ENCODE measurements at places on chromosomes 4 and X.

DNA sequence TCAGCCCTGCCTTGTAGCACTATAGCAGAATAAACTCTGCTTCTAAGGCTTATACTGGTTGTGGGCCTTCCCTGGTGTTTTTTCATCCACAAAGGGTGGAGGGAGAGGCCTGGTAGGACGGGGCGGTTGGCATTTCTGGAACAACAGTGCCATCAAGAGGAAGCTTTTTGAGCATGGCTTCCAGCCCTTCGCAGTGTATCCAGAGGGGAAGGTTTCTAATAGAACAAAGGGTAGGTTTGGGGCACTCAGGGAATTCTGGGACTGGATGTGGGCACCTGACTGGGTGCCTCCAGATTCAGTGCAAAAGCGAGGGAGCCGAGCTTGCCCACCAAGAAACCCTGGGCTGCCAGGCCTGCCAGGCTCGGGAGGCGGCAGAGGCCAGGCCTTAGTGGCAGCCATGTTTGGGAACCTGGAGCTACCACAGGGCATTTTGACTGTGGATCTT lies 229.6 kb upstream of the AGTR2 start:
- DNase-seq = no peak

DNA sequence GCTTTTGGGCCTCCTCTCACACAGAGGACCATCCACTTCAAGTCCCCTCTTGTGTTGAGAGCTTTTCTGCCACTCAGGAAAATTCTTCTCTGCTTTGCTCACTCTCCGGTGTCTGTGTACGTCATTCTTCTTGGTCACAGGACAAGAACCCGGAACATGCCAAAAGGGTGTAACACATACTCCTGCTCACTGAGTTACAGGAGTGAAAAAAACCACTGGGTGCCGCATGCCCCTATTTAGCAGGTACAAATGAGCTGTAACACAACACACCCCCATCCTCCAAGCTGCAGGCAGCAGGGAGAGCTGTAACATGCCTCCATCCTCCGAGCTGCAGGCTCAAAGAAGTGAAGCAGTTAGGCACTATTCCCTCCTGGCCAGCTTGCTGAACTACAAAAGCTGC lies 13.0 kb upstream of the CXCL2 start:
- DNase-seq = no peak

- no peak for DNase-seq
These were observed 6.2 kb downstream of the JADE3 start for GRCh38 chrX:46918434-46918833.

DNA sequence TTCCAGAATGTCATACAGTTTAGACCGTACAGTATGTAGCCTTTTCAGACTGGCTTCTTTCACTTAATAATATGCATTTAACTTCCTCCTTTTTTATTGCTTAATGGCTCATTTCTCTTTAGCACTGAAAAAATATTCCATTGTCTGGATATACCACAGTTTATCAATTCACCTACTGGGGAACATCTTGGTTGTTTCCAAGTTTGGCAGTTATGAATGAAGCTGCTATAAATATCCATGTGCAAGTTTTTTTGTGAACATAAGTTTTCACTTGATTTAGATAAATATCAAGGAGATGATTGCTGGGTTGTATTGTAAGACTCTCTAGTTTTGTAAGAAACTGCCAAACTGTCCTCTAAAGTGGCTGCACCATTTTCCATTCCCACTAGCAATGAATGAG lies 375.5 kb downstream of the PCDH18 start:
- no peak for DNase-seq

GRCh38 chr4:174591243-174592021 lies 69.1 kb upstream of the HPGD start:
- no peak for DNase-seq

DNA sequence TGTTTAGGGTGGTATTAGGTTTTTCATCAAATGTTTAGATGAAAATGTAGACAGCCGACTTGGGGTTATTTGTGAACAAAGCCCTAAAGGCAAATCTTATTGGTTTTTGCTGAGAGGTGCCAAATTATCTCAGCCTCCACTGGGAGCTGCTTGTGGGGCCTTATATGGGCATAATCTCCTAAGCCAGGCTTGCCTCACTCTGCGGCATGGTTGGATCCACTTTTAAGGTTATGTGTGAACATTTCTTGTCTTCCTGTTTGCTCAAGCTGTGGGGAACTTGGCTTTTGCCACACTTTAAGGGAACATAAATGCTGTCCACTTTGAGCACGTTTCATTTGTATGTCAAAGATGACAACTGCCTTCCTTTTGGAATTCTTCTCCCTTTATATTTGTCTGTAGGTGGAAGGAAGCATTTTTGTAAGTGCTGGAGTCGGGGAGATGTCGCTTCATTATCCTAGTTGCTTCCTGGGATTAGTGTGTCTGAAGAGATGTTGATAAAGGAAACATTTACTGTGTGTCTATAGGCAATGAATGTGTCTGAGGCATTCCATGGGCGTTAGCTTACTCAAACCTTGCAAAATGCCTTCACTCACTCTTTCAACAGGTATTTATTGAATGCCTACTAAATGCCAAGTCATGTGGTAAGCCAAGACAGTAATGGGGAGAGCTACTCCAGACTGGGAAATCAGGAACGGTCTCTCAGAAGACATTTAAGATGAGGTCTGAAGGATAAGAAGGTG lies 78.3 kb downstream of the SLC9A6 start:
- DNase-seq = no peak

Measured in stimulated activated CD4-positive, alpha-beta T cell treated with anti-CD3 and anti-CD28 coated beads, Interleukin-2, amount 100 ng/mL, for 24 hours (primary cell).